ENCODE measurements at places on chromosomes 12 and 14.

DNA sequence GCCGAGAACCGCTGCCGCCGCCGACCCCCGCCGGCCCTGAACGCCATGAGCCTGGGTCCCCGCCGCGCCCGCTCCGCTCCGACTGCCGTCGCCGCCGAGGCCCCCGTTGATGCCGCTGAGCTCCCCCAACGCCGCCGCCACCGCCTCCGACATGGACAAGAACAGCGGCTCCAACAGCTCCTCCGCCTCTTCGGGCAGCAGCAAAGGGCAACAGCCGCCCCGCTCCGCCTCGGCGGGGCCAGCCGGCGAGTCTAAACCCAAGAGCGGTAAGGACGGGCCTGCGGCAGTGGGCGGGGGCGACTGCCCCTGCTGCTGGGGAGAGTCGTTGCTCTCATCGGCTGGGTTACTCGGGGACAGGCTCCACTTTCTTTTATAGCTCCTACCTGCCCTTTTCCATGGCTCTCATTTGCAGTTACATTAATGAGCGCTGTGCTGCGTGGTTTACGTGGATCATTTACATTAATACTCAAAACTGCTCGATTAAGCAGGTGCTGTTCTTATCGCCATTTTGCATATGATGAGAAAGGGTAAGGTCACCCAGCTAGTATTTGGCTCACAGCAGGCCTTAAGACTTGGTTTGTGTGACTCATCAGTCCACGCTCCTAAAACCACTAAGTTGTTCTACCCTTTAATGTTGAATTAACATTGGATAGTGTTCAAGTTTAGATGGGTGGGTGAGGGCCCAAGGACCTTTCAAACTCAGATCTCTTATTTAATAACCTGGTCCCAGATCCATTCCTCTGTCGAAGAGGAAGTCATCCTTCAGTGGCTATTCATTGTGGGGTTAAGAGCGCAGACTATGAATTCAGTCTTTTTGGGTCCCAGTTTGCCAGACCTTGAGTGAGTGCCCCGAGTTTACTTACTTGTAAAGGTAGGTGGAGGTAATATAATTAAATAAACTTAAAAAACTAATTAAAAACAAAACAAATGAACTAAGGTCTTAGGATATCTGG, 823 bp downstream of the RNF10 start:
- DNase-seq, result no peak

- no peak for DNase-seq
Observed at GRCh38 chr12:102507301-102507700, 26.9 kb upstream of the IGF1 start.

DNA sequence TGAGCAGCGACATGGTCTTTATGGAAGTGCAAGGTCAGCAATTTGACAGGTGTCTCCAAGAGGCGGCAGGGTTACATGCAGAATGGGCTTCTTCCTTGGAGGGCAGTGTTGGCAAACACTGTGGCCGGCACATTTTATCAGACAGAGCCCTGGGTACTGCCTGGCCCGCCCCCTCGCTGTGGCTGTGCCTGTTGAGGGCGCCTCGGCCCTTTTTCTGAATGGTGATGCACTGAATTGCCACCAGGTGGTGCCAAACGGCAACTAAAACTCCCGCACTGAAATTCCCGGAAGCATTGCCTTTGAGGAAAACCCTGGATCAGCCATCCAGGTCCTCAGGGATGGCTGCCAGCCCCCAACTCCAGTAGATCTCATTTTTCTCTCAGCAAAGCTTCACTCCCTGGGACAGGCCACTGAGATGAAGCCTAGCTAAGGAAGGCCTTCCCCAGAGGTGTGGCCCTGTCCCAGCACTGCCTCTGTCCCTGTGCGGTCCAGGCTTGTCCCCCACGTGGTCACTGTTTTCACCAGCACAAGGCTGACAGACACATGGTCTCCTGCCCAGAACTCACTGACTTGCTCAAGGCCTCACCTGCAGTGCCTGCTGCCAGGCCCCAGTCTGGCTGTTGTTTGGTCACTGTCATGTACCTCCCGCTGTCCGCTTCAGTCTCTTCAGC, 73.6 kb downstream of the TESC start:
- no peak for DNase-seq

- DNase-seq, result no peak
Observed at GRCh38 chr14:104635717-104636116, 31.1 kb upstream of the TMEM179 start.

GRCh38 chr12:40149673-40150260, 43.9 kb upstream of the SLC2A13 start:
- no peak for DNase-seq

- DNase-seq, result no peak
Observed at GRCh38 chr12:29223426-29223825, 74.3 kb downstream of the FAR2 start.

- no peak for DNase-seq
Observed at GRCh38 chr12:1852076-1852475, 31.7 kb downstream of the LRTM2 start.

DNA sequence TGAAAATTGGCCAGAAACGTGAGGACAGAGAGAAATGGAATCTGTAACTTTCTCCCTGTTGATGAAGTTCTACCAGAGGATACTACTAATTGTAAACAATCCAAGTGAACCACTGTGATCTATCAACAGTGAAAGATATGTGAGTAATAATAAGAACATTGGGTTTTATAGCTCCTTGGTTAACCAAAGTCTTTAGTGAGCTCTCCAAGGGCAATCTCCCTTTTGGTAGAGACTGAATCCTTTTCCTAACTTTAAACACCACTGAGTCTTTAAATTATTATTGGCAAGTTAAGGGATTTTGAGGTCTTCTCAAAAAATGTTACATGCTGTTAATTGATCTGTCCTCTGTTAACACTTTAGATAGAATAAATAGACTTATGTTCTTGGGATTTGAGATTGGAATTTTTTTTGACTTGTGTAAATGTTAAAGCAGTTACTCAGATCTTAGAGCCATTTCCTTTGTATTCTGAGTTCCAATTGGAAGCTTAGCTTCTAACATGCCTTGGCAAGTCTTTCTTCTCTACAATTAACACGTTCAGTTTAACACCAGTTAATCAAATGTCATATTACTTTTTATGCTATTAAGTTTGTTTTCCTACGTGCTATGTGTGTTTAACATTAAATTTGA, 338.2 kb upstream of the DDHD1 start:
- no peak for DNase-seq

DNA sequence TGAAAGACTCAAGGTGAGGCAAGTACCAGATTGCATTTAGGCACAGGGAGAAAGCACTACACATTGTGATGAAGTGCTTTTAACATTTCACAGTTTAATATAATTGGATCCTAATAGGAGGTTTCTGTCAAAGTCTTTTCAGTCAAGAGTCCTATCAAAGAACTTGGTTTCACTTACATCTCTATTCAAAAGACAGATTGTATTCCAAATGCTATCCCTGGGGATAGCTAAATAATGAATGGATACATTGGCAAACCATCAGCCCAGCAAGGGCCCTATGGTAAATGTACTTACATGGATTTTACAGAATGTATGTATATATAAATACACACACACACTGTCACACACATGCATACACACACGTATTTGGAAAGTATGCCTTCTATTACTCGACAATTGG, 655.5 kb upstream of the FLRT2 start:
- no peak for DNase-seq

- DNase-seq, result no peak
Observed at GRCh38 chr12:27297566-27297965, 35.1 kb upstream of the BMAL2 start.

DNA sequence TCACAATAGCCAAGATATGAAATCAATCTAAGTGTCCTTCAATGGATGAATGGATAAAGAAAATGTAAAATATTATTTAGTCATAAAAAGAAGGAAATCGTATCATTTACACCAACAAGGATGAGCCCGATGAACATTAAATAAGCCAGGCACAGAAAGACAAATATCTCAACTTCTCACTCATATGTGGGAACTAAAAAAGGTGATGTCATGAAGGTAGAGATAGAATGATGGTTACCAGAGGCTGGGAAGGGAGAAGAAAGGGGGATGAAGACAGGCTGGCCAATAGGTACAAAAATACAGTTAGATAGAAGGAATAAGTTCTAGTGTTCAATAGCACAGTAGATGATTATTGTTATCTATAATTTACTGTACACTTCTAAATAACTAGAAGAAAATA, 94.9 kb upstream of the RAP1B start:
- DNase-seq, result no peak

GRCh38 chr12:107560165-107560898, 125.3 kb upstream of the PWP1 start:
- no peak for DNase-seq

GRCh38 chr12:2389079-2389790, 336.4 kb downstream of the CACNA1C start:
- DNase-seq, result no peak

DNA sequence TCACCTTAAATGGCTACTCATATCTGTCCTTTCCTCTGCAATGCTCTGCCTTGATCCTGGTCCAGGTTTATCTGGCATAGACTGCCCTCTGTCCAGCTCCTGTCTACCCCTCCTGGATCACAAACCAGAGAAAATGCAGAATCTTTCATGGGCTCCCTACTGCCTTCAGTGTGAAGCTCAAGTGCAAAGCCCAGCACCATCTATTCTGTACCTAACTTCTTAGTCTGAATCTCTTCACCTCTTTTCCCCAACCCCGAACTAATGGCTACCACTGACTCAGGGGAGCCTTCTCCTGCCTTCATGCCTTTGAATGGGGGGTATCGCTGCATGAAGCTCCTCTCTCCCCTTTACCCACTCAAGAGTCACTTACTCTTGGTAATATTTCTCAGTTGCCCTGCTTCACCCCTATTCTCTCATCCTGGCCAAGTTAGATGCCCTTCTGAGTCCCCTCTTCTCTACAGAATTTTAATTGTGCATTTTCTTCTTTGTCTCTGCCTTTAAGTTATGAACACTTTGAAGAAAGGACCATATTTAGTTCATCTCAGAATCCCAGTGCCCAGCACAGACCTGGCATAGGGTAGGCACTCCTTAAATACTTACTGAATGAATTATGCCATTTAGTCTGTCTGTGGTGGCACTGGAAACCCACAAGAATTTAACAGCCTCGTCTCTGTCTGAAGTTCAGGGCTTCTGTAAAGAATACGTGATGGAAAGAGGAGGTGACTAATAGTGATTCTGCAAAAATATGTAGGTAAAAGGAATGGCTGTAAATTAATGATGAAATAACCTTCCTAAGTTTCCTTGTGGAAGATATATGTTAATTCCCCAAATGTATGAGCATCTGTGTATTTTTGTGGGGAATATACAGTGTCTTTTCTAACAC, 191.3 kb upstream of the AMIGO2 start:
- DNase-seq, result no peak

- no peak for DNase-seq
Observed at GRCh38 chr12:89994911-89995310, 286.3 kb upstream of the ATP2B1 start.
